ENCODE measurements at places on chromosomes 1 and 21.

GRCh38 chr1:111720977-111721786 lies 18.0 kb downstream of the INKA2 start:
- no peak for DNase-seq

DNA sequence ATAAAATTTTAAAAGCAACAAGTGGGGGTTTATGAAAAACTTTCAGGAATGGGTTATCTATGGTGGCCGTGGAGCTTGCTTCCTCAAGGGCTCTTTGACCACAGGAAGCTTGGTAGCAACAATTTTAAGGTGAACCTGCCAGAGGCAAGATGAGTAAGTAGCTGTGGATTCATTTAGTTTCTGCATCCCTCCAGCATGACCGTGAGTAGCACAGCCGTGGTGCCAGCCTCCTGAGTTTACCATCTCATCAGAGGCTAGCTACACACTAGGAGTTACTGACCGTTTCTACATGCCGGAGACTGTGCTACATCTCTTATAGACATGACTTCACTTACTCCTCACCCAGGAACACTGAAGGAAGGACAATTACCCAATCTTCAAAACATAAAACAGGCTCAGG lies 30.1 kb upstream of the PLEKHG5 start:
- DNase-seq = no peak

DNA sequence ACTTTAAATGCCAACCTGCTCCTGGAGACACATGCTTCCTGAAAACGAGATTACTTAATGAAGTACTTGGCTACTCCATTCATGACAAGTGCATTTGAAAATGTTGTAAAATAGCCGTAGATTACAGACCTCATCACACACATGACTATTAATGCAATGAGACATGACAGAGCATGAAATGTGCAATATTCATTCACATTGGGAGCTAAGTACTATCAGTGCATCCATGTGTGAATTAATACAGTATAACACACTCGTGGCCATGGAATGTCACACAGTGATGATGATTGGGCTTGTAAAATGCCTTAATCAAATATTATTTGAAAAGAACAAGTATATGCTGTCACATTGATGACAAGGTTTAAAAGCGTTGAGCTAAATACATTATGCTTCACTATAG lies 407.0 kb downstream of the AMY1C start:
- DNase-seq = no peak

DNA sequence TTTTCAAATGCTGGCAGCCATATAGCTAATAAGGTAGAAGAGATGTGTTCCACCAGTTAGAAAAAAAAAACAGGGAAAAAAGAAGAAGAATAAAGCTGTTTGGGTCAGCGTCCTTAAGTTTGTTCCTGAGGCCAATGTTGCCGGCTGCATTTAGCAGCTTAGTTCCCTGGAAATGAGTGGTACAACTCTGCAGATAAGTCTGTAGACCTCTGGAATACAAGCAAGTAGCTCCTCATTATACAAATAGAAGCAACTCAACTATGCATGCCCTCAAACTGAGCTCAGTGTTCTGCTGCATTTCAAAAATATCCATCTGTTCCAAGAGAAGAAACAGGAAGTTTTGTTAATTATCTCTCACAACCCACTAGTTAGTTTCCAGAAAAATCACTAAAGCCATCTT lies 181.2 kb upstream of the PKN2 start:
- no peak for DNase-seq

DNA sequence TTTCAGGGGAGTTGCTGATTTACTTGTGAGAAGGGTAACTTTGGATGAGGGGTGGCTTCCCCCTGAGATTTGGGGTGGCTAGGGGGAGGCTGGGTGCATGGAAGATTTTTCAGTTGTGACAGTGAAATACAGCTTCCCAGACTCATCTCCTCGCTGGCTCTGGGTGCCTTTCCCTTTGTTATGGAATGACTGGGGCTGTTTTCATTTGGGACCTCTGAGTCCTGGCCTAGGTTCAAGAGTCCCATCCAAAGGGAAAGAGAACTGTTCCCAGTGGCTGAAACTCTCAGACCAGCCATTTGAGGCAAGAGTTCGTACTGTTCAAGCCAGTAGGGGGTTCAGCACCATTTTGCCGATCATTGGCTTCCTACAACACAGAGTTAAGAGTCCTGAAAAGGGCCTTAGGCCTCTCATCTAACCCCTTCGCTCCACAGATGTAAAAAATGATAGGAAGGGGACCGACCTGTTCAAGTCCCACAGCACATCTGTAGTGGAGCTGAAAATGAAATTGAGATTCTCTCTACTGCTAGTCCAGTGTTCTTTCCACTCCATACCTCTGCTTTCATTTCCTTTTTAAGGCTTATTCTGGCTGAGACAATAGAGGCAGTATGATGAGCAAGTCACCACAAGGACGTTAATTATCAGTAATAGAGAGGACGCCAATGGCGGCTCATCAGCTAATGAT lies 958 bp downstream of the DDR2 start:
- DNase-seq = no peak

DNA sequence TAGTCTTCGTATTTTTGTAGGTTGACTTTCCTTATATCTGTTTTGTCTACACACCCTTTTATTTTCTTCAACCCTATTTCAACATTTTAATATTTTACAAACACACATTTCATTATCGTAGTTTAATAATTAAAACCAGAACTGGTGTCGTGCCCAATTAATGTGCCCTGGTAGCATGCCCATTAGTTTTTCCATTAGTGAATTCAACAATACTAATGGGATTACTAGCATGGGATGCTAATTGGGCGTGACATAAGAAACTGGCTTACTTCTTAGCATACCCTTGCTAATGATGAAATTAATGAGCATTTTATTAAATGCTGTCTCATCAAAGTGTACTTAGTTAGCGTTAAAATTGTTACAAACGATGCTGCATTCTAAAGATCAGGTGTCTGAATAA lies 332.7 kb downstream of the USH2A start:
- DNase-seq = no peak

DNA sequence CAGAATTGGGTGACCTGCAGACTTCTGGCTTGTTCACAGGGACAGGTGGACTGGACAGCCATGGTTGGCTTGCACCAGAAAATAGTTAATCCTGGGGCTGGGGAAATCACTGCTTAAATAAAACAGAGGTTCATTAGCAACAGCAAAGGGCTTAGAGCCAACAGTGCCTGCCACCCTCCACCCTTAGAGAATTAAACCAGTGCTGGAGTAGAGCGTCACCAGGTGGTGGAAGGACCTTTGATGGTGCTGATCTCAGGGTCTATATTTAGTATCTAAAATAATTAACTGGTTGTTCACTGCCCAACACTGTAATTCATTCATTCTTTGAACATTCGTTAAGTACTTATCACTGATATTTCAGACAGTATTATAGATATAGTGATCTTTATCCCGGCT lies 34.7 kb upstream of the PDE9A start:
- DNase-seq = no peak

- peak; percentile 27 for DNase-seq
These were observed 18.4 kb downstream of the FMN2 start for GRCh38 chr1:240109920-240110636.

DNA sequence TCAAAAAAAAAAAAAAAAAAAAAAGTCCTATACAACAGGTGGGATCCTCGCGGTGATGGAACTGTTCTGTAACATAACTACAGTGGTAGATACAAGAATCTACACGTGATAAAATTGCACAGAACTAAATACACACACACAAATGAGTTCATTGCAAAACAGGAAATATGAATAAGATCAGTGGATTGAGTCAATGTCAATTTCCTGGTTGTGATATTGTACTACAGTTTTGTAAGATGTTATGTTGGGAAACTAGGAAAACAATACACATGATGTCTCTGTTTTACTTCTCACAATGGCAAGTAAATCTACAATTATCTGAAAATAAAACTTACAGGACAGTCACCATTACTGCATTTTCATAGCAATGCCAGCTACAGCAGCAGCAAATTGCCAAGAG lies 59.8 kb downstream of the ITGB3BP start:
- no peak for DNase-seq

- no peak for DNase-seq
These were observed 177.5 kb downstream of the HIVEP3 start for GRCh38 chr1:41741244-41741643.

GRCh38 chr21:40658311-40658710 lies 188.6 kb downstream of the DSCAM start:
- DNase-seq = no peak

GRCh38 chr1:31881688-31882000 lies 56.5 kb downstream of the PTP4A2 start:
- no peak for DNase-seq

DNA sequence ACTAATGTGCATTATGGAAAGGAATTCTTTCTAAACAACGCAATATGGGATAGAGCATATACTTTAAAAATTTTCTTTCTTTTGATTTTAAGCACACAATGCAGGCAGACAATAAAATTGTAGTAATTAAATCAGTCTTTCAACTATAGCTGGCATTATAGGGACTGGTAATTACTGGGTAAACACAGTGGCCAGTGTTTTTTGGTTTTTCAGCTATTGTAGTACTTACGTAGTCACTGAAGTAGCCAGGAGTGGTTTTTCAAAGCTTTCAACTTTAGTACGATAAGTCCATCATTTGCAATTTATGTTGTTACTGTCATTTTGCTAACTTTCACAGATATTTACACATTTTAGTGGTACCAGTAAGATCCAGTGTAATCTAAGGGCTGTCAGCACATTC lies 50.6 kb downstream of the RAB3GAP2 start:
- DNase-seq = no peak
